ENCODE measurements at places on chromosomes 1 and 21. TPM values are rescaled to one million over a fixed set of nuclear protein-coding genes. Genes with fewer than 3 reads are reported as not detected.

The INSRR gene
- total RNA-seq = not detected

The SLFNL1 gene
- total RNA-seq = not detected

The CD1D gene
- total RNA-seq = 4.7 TPM

The TEDDM1 gene
- not detected for total RNA-seq

The NMNAT2 gene
- total RNA-seq = 8.8 TPM

The GPR37L1 gene
- total RNA-seq = 0.16 TPM

The FLG2 gene
- not detected for total RNA-seq

GRCh38 chr1:84415396-84415795, 17.1 kb downstream of the DNASE2B start:
- H3K27me3 ChIP-seq = no peaks in the 10 kb centered on the region
- H3K36me3 ChIP-seq = no peaks in the 10 kb centered on the region
- no peaks in the 10 kb centered on the region for H3K4me1 ChIP-seq
- no peak overlapping the region for H3K4me3 ChIP-seq

DNA sequence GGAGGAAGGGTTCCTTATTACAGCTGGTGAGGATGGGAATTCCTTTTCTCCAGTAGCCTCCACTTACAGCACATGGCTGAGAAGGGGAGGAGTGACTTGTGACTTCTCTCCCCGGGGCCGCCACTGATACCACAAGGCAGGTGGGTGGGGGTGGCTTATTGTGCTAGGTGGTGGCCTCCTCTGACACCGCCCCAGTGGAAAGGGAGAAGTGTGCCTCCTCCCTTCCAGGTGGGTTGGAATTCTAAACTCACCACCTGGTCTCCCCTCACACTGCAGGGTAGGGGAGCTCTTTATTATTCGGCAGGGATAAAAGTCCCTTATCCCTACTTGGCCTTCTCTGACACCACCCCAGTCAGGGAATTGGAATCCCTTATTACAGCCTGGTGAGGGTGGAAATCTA, 89.5 kb downstream of the CCDC30 start:
- H3K27me3 ChIP-seq = no peaks in the 10 kb centered on the region
- no peak overlapping the region for H3K4me3 ChIP-seq
- peak; percentile 26 for DNase-seq
- no peak overlapping the region for H3K27ac ChIP-seq

DNA sequence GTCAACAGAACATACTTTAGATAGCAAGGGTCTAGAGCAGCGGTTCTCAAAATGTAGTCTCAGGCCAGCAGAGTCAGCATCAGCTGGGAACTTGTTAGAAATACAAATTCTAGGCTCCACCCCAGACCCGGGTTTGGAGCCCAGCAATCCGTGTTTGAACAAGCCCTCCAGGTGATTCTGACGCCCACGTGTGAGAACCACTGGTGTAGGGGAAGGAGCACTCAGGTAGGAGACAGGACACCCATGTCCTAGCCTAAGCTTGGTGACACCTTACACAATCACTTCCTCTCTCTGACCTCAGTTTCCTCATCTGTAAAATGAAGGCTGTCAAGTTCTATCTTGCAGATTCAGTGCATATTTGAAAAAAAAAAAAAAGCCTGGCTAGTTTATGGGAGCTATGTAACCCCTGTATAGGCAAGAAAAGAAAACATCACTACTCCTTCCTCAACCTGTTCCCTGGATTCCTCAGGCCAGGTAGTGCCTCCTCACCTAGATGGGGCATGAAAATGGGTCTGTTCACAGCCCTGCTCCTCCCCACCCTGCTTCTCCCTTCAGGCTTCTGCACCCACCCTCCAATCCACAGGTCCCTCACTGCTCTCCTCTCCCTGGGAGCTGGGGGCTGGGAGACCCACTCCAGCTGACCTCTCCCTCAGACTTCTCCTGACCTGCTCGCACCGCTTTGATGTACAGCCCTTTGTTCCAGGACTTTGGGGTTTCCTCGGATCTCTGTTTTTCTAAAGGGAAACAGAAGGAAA, 7.1 kb upstream of the PHLDA3 start:
- no peaks in the 10 kb centered on the region for H3K36me3 ChIP-seq
- peaks cover 30% of the 10 kb centered on the region for H3K4me1 ChIP-seq
- H3K4me3 ChIP-seq = no peak overlapping the region
- DNase-seq = no peak

- DNase-seq = no peak
- peaks cover 57% of the 10 kb centered on the region for H3K36me3 ChIP-seq
- no peak overlapping the region for H3K4me3 ChIP-seq
- no peaks in the 10 kb centered on the region for H3K4me1 ChIP-seq
- no peak overlapping the region for H3K27ac ChIP-seq
These were observed 38.4 kb downstream of the ACBD3 start for GRCh38 chr1:226148121-226148648.

- H3K27ac ChIP-seq = no peak overlapping the region
- H3K36me3 ChIP-seq = peaks cover 8% of the 10 kb centered on the region
- no peaks in the 10 kb centered on the region for H3K4me1 ChIP-seq
These were observed 189.4 kb downstream of the COP1 start for GRCh38 chr1:176017722-176018121.

DNA sequence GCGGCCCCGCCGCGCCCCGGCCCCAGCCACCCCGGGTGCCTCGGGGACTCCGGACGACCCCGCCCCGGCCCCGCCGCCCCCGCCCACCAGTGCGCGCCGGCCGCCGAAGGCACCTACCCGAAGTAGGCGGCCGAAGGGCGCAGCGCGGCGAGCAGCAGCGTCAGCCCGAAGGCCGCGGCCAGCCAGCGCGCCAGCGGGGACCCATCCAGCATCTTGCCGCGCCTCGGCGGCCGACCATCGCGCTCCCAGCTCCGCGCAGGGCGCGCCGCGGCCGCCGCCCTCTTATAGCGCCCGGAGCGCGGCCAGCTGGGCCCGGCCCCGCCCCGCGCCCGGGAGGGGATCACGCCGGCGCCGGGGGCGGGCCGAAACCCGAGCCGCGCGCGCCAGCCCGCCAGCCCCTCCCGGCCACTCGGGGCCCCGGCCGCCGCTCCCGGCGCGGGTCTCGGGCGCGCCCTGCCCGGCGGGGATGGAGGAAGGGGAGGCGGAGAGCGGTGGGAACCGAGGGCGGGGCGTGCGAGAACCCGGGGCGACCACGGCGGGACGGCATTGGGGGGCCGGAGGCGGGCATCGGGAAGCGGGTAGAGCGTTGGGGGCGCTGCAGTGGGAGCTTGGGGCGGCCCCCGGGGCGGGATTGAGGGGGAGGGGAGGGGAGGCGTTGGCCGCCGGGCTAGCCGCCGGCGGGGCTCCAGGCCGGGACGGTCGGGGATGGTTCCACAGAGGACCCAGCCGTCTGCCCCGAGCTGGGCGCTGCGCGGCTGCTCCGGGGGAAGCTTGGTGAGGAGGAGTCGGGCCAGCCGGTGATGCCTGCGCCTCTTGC, at the start of gene WNT9A:
Gene WNT9A, minus strand, starts transcription at position 257 of the 817 bp plus-strand sequence. Its CDS starts 45 bp downstream, at position 212.
- peak within 1 kb of the TSS; percentile 82 for H3K4me3 ChIP-seq
- H3K36me3 ChIP-seq = no peaks in the 10 kb centered on the region
- peaks cover 9% of the 10 kb centered on the region for H3K4me1 ChIP-seq
- peak; percentile 64 for DNase-seq
- peaks cover 30% of the 10 kb centered on the region for H3K27me3 ChIP-seq
- H3K27ac ChIP-seq = no peak within 1 kb of the TSS

DNA sequence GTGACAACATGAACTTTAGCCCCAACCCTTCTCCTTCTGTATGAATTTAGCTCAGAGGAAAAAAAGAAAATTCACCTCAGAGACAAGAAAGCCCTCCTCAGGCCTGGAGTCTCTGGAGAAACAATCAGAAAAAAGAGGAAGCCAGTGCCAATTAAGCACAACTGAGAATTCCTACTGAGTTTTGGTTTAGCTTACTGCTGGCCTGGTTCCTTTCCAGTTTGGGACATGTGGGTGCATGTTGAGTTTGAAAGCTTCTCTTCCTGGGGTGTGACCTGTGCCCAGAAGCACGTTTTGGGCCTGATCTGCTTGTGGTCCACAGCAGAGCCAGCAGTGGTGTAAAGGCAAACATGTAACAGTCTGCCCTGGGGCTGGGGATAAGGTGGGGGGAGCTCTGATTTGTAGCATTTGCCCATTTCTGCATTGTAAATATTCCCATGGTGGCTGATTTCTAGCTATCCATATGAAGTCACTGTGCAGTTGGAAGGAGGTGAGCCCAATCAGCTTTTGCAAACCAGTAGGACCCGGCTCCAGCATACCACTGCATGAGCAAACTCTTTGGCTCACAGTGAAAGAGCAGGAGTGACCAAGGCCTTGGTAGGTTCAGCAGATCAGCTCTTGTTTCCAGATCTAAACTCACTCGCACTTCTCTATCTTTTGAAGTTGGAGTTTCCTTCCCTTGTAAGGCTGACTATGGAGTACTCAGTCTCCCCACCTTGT, 4.7 kb upstream of the THEM5 start:
- no peak overlapping the region for H3K4me3 ChIP-seq
- no peak overlapping the region for H3K27ac ChIP-seq
- H3K27me3 ChIP-seq = peaks cover 71% of the 10 kb centered on the region
- peaks cover 21% of the 10 kb centered on the region for H3K4me1 ChIP-seq
- DNase-seq = no peak
- H3K36me3 ChIP-seq = no peaks in the 10 kb centered on the region

DNA sequence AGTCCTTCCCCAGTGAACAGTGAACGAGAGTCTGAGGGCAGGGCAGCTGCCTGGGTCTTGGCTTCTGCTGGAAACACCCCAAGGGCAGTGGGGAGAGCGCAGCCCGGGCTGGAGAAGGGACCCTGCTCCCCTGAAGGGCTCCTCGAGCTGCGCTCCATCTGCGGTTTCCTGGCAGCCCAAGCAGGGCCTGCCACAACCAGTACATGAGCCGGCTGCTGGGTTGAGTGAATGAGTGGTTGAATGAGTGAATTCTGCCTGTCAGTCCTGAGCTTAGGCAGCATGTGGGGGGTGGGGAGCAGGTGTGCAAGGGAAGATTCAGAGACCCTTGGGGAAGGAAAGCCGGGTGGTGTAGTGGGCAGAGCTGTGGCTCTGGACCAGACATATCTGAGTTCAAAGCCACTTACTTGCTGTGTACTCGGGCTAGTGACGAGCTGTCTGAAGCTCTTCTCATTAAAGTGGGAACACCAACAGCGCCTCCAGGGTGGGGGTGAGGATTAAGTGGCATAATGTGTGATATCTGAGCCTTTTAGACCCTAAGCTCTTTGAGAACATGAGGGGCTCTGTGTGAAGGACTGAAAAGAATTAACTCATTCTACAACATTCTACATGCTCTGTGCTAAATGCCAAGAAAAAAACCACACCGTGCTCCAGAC, 3.7 kb downstream of the OPRD1 start:
- no peak for DNase-seq
- 0 out of 2 replicates have a peak, but pooled peaks cover 3% of the 10 kb centered on the region for H3K36me3 ChIP-seq
- peaks cover 34% of the 10 kb centered on the region for H3K27me3 ChIP-seq
- peaks cover 15% of the 10 kb centered on the region for H3K4me1 ChIP-seq

GRCh38 chr1:118988186-118989005, at the start of gene TBX15:
Gene TBX15, minus strand, starts transcription at chr1:118988343. Its CDS starts 548 bp downstream, at chr1:118987795.
- no peak within 1 kb of the TSS for H3K27ac ChIP-seq
- peaks cover 85% of the 10 kb centered on the region for H3K4me1 ChIP-seq
- peak within 1 kb of the TSS; percentile 74 for H3K4me3 ChIP-seq
- no peaks in the 10 kb centered on the region for H3K36me3 ChIP-seq

GRCh38 chr1:243842978-243843511, 7.0 kb downstream of the AKT3 start:
- no peaks in the 10 kb centered on the region for H3K27me3 ChIP-seq
- H3K27ac ChIP-seq = peak overlapping the region; percentile 50
- no peak overlapping the region for H3K4me3 ChIP-seq
- peaks cover 13% of the 10 kb centered on the region for H3K4me1 ChIP-seq
- no peaks in the 10 kb centered on the region for H3K36me3 ChIP-seq
